ENCODE measurements at places on chromosomes 16 and 17.

GRCh38 chr16:86457501-86458148 is 52.7 kb upstream of the FOXF1 start:
- no peak for DNase-seq

DNA sequence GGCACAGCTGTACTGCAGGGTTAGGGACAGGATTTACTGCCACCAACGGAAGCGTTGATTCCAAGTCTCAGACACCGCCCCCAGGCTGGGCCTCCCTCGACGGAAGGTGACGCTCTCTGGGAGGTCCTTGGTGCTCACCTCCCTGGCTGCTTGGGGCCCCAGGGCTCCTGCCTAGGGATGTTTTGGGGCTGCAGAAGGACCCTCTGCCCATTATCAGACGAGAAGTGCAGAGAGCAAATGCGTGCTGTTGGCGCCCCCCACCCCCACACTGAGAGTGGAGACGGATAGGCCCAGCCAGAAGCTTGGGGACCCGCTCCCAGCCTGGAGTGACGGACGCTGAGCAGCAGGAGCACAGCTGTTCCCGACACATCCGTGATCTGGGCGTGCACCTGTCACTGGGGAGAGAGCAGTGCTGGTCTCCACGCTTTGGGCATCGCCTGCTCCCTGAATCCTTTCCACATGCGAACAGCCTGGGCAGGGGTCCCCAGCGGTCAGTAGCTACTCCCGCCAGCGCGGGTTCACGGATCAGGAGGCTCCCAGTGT is 5.1 kb upstream of the SOX8 start:
- DNase-seq = no peak

- DNase-seq = no peak
Measured at GRCh38 chr16:75065149-75065505, 51.5 kb downstream of the LDHD start.

DNA sequence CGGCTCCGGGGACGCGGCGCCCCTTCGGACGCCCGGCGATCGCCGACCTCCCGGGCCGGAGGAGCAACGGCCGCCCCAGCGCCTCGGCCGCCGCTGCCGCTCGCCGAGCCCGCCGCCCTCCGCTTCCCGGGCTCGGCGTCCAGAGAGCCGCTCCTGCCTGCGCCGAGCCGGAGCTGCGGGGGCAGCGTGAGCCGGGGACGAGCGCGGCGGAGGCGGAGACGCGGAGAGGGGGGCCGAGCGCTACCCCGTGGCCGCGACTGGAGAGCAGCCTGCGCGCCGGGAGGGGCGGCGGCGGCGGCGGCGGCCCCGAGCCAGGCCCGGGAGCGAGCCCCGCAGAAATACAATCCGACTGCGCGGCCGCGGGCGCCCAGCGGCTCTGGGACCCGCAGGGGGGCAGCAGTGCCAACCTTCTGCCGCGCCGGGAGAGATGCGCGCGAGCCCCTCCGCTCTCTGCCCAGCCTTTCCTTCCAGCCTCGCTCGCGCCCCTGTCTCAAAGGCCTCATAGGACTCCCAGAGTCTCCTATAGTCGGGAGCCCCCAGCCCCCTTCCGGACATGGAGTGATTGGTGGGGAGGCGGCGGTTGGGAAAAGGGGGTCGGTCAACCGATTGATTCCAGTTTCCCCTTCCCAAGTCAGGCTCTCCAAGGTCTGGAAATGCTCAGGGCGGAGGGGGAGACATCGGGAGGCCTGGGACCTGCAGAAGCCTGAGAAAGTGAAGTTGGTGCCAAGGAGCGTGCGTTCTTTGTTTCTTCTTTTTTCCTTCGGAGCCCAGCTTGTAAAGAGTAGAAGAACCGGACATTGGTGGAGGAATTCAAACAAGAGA is 1.0 kb upstream of the SDK2 start:
- no peak for DNase-seq

DNA sequence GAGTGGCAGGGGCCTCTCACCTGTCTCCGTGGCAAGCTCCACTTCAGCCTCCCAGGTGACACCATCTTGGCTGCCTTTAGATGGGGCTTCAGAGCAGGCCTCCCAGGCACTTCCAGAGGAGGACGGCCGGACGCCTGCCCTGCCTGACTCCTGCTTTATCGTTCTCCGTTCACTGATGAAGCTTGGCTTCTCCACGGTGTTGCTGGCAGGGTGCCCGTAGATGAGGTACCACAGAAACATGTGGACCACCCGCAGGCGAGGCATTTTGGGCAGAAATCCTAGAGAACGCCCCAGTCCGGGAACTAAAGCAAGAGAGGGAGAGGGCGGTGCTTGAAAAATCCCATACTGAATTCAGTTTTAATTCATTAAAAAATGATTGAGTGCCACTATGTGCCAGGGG is 54.5 kb downstream of the GTF3C1 start:
- no peak for DNase-seq

DNA sequence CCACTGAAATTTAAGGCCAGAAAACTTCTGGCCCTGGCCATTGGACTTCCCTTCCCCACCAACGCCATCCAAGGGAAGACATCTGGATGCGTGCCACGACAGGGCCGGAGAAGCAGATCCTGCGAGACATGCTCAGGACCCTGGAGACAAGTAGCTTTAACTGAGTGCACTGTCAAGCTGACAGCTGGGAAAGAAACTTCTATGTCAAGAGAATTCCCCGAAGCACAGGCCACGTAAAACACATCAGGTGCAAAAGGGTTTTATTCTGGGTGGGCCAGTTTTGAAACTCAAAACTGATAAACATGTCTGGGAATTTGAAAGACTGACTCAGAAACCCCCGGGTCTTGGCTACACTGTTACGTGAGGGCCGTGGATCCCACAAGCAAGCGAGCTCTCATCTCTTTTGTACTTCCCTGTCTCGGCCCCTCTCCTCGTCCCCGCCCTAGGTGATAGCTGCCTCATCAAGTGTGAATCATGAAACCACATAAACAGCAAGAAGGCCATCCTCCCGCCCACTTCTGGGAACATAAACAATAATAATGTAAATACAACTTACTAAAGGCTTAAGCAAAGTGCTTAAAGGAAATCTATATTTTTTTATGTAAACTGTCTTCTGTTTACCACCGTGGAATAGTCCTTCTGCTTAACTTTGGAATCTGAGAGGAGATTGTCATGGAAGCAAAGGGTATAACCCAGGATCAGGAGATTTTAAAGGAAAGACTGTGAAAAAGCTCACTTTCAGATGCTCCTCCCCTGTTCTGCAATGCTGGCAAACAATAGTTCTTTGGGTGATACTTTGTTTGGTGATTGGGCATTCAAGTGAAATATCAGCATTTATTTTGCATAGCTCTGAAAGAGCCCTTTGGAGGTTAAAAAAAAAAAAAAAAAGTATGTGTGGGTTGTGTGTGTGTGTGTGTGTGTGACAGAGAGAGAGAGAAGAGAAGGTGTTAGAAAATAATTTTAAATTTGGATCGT is 406.0 kb upstream of the MAF start:
- DNase-seq = no peak

DNA sequence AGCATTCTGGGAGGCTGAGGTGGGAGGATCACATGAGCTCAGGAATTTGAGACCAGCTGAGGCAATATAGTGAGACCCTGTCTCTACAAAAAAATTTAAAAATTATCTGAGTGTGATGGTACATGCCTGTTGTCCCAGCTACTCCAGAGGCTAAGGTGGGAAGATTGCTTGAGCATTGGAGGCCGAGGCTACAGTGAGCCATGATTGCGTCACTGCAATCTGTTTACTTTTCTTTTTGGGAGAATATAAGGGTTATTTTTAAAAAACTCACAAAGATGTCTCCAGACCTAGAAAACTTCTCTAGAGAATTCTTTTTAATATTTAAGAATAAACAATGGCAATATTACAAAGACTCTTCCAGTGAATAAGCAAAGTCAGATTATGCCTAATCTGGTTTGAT is 226.9 kb downstream of the BCAS3 start:
- DNase-seq = no peak

DNA sequence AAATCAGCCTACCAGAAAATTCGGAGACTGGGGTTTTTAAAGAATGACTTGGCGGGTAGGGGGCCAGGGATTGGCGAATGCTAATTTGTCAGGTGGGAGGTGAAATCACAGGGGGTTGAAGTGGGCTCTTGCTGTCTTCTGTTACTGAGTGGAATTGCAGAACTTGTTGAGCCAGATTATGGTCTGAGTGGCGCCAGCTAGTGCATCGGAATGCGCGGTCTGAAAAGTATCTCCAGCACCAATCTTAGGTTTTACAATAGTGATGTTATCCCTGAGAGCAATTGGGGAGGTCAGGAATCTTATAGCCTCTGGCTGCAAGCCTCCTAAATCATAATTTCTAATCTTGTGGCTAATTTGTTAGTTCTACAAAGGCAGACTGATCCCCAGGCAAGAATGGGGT is 762 bp upstream of the RBL2 start:
- DNase-seq = no peak

- no peak for DNase-seq
Measured at GRCh38 chr16:361341-361871, 8.9 kb upstream of the AXIN1 start.

DNA sequence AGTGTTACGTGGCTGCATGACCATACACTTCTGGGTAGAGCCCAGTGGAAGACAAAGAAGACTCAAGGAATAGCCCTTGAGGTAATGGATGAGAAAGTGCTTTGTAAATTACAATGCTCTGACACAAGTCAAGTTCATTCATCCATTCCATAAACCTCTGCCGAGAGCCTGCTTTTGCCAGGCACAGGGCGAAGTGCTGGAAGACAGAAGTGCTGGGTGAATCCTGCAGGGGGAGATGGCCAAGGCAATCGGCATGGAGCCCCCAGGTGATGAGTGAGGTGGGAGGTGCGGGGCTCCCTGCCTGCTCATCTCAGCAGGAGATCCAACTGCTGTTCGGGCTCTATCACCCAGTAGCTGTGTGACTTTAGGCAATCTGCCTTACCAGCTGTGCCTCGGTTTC is 2.8 kb upstream of the SOCS3 start:
- DNase-seq = no peak

DNA sequence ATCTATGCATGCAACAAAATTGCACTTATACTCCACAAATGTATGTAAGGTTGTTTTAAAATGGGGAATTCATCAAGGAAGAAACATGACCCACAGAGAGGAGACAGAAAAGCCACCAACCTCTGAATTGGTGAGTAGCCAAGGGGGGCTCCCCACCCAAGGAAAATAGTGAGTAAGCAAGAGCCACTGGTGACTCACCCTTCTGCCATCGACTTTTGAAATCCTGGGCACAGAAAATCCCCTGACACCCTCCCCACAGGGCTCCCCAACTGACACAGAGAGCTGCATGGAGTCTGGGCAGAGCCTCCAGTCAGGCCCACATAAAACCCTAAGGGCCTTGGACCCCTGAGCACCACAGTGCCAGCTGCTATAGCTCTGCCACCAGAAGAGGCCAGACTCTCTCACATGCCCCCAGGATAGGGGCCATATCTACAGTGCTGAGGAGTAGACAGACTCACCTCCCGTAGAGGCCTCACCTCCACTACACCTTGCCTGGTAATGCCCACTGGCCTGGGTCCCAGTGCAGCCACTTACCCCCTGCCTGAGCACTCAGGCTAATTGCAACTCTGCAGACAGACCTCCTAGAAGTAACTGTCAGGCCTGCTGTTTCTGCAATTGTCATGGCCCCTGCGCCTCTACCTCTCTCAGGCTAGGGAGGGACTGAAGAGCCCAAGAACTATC is 244.7 kb upstream of the WSB1 start:
- no peak for DNase-seq

- peak; percentile 26 for DNase-seq
Measured at GRCh38 chr17:40069751-40070708, 7.3 kb downstream of the THRA start.
